ENCODE measurements at places on chromosomes 3 and 15.

- DNase-seq, result no peak
These were observed 10.9 kb upstream of the SRGAP3 start for GRCh38 chr3:9260305-9260704.

GRCh38 chr3:153219146-153219545 lies 57.1 kb downstream of the RAP2B start:
- DNase-seq, result no peak

DNA sequence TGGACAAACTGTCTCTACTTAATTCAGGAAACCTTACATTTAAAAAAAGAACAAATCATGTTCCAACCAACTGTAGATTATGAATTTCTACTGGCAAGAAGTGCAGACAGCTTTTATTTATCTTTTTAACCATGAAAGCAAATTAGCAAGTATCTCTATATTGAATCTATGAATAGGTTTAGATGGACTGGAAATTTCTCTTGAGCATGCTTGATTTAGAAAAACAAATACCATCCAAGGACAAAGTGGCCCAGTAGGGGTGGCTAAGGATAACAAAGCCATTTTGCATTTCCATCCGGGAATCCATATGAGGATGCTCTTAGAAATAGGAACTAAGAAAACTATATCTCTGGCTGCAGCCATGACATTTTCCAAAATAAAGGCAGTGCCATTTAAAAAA lies 150.6 kb downstream of the KCNMB2 start:
- DNase-seq, result no peak

- no peak for DNase-seq
These were observed 3.6 kb downstream of the FOXP1 start for GRCh38 chr3:71579935-71580406.

GRCh38 chr3:172557515-172558220 lies 34.4 kb upstream of the TNFSF10 start:
- DNase-seq, result no peak

- DNase-seq, result no peak
These were observed 76.8 kb downstream of the LEKR1 start for GRCh38 chr3:156902916-156903315.

- no peak for DNase-seq
These were observed 210.0 kb upstream of the PEX5L start for GRCh38 chr3:180246688-180247195.

DNA sequence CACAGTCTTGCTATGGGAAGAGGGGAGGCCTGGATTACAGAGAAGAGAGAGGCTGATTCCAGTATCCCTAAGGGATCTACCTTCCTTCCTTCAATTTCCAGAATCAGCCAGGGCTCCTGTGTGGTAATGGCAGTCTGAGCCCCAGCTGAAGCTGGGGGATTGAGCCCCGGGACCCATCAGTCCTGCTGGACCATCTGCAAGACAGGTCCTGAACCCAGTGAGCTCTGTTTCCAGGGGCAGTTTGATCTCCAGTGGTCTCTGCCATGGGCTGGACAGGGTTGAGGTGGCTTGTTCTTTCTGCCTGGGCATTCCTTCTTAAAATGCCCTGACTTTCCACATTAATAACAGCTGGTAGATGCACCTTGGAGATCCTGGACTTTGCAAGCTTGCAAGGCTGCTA lies 685.2 kb downstream of the TBL1XR1 start:
- DNase-seq, result no peak

- DNase-seq, result no peak
These were observed 405.4 kb upstream of the TBL1XR1 start for GRCh38 chr3:177602601-177603147.

DNA sequence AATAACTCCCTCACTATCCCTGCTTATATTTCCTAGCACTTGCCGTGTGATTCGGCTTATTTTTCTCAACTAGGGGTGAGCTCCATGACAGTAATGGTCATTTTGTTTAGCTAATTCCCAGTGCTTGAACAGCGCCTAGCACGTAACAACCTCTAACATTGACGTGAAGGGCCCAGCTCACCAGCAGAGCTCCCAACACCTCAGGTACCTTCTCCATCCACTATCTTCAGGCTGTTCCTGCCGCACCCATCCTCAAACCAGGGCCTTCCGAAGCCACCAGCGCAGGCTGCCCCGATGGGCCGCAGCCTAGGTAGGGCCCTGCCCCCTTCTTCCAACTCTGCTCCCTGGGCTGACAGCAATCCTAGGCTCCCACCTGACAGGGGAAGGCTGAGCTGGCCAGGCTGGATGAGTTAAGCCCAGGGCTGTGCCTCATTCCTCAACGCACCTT lies 751 bp upstream of the RPS17 start:
- DNase-seq, result no peak

- DNase-seq, result no peak
These were observed 97.0 kb downstream of the RPL39L start for GRCh38 chr3:187042346-187042745.

GRCh38 chr3:45059132-45059531 lies 33.0 kb downstream of the CLEC3B start:
- DNase-seq, result no peak

GRCh38 chr3:8857720-8858367 lies 88.4 kb upstream of the OXTR start:
- no peak for DNase-seq

DNA sequence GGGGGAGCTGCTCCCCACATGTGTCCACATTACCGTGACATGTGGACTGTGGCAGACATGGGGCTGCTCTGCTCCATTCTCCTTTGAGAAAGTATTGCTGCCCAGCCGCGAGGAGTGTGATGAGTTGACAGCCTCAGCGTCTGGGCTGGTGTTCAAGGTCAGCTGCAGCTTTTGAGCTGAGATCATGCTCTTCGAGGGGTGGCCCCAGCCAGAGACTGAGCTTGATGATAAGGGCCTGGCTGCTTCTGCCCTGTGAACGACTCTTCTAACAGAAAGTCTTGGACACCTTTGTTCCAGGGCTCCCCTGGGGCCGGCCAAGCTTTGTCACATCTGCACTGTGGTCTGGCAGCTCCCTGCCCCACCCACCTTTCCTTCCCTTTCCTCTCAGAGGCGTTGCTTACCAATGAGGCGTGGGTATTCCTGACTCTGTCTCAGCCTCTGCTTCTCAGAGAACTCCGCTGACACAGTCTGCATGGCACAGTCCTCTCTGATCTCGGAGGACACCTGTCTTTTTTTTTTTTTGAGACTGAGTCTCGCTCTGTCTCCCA lies 86.6 kb downstream of the CHRD start:
- DNase-seq, result no peak

- no peak for DNase-seq
These were observed 24.2 kb downstream of the TRIM71 start for GRCh38 chr3:32841867-32842470.

- no peak for DNase-seq
These were observed 131.6 kb downstream of the CHCHD6 start for GRCh38 chr3:126835472-126836219.

DNA sequence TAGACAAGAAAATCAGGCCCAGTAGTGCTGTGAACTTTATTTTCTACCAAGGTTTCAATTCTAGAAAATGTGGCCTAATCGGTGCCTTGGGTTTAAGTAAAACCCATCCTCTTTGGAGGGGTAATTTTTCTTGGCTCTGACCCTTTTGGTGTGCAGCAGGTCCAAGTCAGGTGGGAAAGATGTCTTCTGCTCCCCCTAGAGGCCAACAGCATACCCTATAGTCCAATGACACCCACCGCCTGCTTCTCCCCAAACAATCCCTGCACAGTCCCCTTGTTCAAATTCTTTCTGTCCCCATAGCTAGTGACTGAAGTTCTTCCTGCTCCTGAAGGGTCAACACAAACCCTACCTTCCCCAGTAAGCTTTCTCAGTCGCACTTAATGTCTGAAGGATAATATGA lies 261.8 kb upstream of the GOLGA6L4 start:
- DNase-seq, result no peak

DNA sequence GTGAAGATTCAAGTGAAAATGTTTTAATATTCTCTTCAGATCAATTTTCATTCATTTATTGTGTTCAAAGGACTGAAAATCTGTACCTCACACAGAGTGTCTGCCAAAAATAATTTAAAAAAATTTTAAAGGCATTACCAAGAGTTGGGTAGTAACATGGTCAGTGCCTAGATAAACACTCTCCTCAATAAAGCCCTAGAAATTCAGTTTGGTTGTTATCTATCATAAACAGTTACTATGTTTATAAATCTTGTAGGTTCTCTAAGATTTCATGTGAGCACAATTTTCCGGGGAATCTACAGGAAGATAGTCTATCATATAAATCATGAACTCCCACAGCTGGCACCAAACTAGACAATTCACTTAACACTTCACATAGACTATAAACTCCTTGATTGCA lies 128.6 kb downstream of the GSK3B start:
- no peak for DNase-seq

GRCh38 chr3:15683253-15683652 lies 81.7 kb downstream of the BTD start:
- DNase-seq, result no peak
